HT1080 (cell line): ENCODE measurements at places on chromosomes 1 and 21.

DNA sequence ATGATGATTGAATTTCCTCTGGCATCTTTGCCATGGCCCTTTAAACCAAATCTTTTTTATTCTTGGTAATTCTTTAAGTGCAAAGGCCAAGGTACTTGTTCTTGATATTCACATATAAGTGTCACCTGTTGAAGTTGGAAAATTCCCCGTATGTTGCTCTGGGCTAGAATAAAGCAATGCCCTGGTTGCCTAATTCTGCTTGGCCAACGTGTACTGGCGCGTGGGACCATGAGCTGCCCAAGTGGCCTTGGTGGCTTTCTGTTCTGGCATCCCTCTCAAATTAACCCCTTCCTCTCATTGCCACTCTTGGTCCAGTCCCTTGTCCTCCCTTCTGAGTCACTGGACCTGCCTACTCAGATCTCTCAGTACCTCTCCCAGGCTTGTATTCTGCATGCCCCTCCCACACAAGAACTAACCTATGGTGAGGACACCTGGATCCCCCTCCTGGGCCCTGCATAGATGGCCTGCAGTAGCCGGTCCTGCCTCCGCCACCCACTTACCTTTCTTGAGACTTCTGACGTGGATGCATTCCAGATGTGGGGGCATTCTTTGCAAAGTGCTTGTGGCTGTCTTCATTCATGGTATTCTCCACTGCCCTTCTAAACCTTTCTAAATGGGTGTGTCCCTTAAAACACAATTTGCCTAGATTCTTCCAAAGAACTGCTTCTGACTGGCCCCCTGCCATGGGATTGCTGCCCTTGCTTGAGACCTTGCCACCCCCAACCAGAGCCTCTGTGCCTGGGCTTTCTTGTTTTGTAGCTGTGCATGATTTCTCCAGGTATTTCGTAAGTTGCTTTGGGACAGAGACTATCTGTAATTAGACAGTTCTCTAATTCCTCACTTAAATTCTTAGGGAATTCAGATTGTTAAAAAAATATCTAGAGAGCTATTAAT, 152.4 kb downstream of the GALNT2 start:
- DNase-seq, result no peak

- peak; percentile 52 for DNase-seq
Observed at GRCh38 chr1:246724731-246725095, 504 bp downstream of the SCCPDH start.

DNA sequence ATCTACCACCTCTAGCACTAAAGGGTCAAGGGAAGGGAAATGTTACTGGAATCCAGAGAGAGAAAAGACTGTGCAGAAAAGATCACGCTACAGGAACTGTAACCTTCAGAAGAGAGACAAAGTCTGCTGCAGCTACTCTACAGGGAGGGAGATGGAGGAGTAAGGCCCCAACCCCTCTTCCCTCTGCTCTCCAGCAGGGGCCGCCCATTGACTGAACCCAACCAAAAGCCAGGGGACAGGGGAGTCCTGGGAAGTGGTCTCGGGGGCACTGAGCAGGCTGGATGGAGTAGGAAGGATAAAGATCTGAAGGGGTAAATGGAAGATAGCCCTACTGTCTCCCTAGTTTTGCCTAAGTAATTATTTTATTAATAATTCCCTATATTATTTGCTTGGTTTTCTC, 72.8 kb upstream of the NR5A2 start:
- no peak for DNase-seq

GRCh38 chr1:77467021-77467595, 185.3 kb downstream of the AK5 start:
- no peak for DNase-seq

DNA sequence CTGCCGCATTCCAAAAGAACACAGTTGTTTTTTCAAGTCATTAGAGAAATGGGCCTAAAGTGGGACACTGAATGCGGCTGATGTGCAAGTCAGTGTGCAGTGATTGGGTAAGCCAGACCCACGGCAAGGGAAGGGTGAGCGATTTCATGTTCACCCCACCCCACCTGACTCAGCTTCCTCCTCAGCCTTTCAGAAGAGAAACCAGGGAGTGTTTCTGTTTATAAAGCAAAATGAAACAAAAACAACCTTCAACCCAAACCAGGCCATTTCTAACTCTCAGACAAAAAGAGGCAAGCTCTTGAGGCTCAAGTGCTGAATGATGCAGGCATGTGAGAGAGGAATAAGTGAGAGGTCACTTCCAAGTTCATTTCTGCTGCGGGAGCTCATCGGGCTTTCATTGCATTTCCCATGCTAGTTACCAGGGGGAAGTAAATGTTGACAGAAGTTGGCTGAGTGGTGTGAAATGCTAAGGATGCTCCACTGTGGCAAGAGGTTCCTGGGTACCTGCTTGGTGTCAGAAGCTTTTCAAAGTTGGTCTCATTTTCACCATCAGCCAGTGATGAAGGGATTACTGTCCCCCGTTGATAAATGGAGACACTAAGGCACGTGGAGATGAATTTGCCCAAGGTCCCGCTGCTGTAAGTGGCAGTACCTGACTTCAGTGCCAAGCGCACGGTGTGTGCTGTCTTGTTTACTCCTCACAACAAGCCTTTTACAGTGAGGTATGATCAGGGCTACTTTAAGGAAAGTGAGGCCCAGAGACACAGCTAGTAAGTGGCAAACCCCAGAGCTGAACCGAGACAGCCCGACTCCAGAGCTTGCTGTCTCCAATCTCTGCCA, 29.1 kb downstream of the STPG1 start:
- DNase-seq, result peak; percentile 80

GRCh38 chr1:204572923-204573922, 57.0 kb downstream of the MDM4 start:
- peak; percentile 55 for DNase-seq

- no peak for DNase-seq
Observed at GRCh38 chr21:40902993-40903392, 56.0 kb upstream of the DSCAM start.

DNA sequence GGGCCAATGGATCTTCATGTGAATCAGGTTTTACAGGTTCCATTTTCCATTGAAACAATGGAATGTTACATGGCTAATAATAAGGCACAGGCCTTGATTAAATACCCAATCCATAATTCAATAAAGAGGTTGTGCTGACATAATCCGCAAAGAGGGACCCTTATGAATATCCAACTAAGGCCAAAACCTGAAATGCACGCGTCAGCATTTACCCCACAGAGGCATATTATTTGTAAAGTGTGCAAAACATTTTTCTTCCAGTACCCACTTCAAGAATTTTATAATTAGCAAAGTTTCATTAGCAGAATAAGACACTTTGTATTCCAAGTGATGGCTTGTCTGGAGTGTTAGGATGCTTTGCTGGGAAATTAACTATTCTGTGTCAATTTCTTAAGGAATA, 220.6 kb upstream of the C8B start:
- no peak for DNase-seq

DNA sequence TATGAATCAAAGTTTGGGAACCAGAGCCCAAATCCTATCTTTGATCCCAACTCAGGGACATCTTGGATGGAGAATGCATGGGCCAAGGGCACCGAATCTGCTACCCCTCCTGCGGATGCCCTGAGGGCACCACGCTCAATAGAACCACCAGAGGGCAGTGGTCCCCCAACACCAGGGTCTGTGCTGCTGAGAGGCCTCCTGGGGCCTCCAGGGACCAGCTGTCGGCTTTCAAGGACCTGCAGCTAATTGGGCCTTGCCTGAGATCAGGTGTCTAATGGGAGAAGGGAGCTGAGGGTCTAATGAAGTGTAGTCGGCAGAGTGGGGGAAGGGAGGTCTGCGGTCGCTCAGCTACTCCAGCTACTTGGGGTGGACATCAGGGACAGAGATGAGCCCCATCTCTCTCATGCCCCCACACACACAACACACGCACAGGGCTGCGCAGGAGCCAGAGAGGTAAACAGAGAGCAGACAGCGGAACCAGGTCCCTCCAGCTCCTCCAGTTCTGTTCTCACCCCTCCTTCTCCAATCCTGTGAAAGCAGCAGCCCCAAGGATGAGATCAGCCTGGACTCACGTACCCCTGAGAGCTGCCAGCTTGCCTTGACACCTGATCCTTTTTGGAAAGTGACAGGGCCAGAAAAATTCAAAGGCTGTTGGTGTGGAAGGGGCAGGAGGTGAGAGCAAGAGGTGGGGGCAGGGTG, 34.9 kb upstream of the PPP1R15B start:
- peak; percentile 45 for DNase-seq

GRCh38 chr21:29017639-29018237, 1.4 kb downstream of the RWDD2B start:
- no peak for DNase-seq

DNA sequence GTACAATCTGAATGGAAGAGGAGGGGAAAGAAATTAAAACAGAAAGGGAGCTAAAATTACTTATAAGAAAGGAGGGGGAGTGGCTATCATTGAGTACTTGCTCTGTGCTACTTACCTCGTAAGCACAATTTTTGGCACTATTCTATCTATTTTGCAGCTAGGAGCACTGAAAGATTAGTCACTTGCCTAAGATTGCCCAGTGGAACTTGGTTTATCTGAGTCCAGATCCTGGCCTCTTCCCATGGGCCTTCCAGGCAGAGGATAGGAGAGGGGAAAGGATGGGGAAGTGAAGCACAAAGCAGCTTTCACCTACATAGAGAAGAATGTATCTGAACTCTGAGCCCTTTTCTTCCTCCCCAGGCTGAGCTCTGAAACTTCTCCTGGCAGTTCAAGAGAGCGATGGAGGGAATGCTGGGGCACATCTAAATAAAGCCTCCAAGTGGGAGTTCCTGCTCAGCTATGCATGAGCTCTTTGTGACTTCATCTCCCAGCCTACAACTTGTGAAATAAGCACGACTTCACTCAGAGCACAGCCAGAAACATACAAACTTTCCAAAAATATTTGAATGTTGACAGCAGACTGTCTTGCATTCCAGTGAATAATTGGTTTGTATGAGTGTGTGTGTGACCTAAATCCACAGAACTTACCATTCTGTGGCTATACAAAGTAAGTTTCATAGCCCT, 29.4 kb downstream of the HMGB4 start:
- no peak for DNase-seq

DNA sequence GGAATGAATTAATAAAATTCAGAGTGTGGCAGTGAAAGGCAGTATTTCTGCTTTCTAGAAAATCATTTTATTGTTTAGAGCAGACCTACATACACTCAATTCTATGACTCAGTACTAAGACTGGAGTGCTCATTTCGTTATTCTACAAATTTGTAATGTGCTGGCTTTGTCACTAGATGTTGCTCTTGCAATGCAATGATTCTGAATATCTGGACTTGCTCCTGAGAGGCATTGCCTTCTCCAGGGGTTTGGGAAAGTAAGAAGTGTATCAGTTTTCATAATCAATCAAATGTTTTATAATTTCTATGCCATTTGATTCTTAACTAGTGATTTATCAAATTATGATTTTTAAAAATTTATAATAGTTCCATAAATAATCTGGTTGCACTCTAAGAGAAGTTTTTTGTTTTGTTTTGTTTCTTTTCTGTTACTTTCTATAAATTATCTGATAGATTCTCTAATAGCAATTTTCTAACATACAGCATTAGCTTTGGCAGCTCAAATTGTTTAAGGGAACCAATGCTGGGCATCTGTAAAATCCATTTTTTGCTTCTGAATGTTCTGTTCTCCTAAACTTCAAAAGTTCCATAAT, 280.5 kb upstream of the SGIP1 start:
- DNase-seq, result peak; percentile 82

- no peak for DNase-seq
Observed at GRCh38 chr1:107158496-107158895, 17.7 kb downstream of the NTNG1 start.

DNA sequence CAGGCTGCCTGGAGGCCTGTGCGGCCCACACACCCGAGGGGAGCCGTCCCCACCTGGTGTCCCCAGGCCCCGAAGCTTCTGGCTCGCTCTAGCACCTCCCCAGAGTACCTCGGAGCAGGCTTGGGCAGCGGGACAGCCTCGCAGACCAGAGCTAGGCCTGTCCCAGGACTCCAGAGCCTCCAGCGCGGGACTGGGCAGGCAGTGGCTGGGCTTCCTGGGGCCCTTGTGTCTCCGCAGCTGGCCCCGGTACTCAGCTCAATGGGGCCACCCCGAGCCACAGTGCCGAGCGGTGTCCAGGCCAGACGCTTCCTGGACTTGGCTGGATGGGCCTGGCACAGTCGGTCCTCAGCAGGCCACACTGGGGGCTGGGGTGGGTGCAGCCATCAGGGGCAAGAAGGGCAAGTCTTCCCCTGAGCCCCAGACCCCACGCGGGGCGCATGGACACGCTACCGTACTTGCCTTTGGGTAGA, 4.9 kb downstream of the SCNN1D start:
- no peak for DNase-seq

DNA sequence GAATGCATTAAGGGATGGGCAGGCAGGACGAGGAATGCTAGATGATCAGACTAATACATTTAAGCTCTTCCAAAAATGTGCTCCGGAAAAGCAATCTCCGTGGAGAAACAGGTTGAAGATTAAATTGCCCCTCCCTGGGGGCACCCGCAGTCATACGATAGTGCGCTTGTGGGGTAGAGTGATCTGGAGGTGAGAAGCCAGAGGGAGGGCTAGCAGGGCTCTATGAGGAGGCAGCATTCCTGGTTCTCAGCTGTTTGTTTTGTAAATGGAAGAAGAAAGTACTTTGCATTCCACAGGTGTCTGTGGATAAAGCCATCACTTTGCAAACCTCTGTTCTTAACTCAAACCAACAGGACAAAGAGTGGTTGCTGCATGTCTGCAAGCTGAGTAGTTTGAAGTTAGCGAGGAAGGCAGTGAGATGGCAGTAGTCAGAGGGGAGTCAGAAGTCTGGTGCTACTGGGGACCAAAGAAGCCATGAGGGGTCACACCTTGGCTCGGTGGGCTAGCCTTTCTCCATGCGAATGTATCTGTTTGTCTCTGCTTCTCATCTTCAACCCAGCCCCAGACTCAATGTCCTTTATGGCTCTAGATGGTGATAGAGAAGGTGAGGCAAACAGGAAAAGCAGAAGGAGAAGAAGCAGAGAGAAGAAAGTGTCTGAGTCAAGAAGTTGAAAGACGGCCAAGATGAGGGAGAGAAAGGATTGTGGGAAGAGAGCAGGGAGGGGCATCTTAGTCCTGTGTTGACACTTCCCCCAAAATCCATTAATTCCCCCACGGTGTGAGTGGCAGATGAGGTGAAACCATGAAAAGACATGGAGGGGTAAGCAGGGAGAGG, 65.2 kb upstream of the GJA8 start:
- peak; percentile 11 for DNase-seq

DNA sequence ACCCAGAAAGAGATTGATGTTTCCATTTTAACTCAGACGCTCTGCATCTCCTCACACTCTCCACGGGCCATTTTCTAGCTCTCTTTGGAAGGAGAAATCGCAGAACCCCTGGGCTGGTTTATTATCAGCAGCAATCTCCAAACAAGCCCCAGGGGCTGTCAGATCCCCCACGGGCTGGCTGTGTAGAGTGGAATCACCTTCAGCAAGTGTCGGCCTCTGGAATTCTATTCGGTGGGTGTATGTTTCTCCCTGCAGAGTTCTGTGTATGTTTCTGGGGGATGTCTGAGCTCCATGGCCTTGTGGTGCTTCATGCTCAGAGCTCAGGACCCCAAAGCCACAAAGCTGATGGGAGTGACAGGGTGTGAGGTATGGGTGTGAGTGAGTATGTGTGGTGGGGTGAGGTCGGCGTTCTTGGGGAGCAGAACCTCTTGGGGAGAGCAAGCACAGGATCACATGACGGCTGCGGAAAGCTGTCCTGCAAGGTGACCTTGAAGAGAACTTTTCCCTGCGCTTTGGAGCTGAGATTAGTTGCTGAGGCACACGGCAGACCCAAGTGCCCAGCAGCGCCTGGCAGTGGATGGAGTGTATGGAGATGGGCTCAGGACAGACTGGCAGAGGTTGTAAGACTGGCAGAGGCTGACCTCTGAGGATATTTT, 489 bp downstream of the ACOT11 start:
- DNase-seq, result no peak
